GM23248 (cell line): ENCODE measurements at places on chromosomes 2 and 18. TPM values are rescaled to one million over a fixed set of nuclear protein-coding genes. Genes with fewer than 3 reads are reported as not detected.

GRCh38 chr2:74001781-74002504, 17.2 kb downstream of the TET3 start:
- no peak for DNase-seq

GRCh38 chr2:38438883-38439612, 62.0 kb upstream of the ATL2 start:
- no peak for DNase-seq

DNA sequence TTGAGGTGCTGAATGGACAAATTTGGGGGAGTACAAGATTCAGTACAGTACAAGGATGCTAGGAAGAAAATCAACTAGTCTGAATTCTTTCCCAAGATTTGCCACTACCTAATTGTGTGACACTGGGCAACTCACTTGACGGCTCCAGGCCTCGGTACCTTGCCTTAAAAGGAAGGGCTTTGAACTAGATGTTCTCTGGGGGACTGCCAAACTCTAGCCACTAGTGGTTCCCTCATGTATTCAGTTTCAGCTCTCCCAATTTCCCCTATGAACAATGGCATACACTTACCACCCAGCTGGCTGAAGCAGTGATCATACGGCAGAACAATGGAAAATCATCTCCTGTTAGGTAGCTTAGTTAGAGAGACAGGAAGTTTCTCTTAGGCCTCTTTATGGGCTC, 73.4 kb downstream of the VWC2L start:
- no peak for DNase-seq

The BCS1L gene
- polyA plus RNA-seq: 39.9 and 44.2 TPM in 2 replicates

The GLI2 gene
- polyA plus RNA-seq: 9.0 and 9.6 TPM in 2 replicates

GRCh38 chr2:240983996-240984498, 14.4 kb upstream of the SNED1 start:
- no peak for DNase-seq

DNA sequence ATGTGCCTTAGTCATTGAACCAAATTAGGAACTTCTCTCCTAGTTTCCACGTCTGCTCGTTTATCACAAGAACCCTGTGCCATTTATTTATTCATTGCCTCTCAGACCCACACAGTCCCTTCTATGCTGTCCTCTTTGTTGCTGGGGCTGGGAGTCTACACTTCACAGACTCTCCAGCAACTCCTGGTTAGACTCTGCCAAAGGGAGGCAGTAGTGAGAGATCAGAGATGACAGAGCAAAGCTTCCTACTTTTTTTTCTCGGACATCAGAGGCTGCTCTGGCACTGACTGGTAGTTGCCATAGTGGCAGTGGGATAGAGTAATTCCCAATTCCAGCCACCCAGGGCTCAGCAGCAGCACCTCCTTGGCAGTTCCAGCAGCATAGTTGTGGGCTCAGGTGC, 277.5 kb downstream of the BCL11A start:
- DNase-seq: no peak

- DNase-seq: peak; percentile 14
These were observed 321.6 kb upstream of the HS6ST1 start for GRCh38 chr2:128640166-128640844.

- peak; percentile 46 for DNase-seq
These were observed 74.3 kb downstream of the SNTG2 start for GRCh38 chr2:1024981-1025380.

- DNase-seq: peak; percentile 69
These were observed 60.1 kb downstream of the EMILIN2 start for GRCh38 chr18:2906704-2907549.

The XRCC5 gene
- 249 and 254 TPM in 2 replicates for polyA plus RNA-seq

The ALPP gene
- polyA plus RNA-seq: not detected in 2 replicates

GRCh38 chr18:44123743-44124142, 556.9 kb upstream of the SETBP1 start:
- no peak for DNase-seq

The ORC4 gene
- polyA plus RNA-seq: 39.1 and 42.7 TPM in 2 replicates

GRCh38 chr2:183253441-183254130, 129.3 kb downstream of the NUP35 start:
- DNase-seq: no peak

- DNase-seq: peak; percentile 78
These were observed 134.7 kb downstream of the EML6 start for GRCh38 chr2:54858021-54858681.

GRCh38 chr2:157838442-157839161, 37.5 kb downstream of the ACVR1 start:
- DNase-seq: peak; percentile 80

DNA sequence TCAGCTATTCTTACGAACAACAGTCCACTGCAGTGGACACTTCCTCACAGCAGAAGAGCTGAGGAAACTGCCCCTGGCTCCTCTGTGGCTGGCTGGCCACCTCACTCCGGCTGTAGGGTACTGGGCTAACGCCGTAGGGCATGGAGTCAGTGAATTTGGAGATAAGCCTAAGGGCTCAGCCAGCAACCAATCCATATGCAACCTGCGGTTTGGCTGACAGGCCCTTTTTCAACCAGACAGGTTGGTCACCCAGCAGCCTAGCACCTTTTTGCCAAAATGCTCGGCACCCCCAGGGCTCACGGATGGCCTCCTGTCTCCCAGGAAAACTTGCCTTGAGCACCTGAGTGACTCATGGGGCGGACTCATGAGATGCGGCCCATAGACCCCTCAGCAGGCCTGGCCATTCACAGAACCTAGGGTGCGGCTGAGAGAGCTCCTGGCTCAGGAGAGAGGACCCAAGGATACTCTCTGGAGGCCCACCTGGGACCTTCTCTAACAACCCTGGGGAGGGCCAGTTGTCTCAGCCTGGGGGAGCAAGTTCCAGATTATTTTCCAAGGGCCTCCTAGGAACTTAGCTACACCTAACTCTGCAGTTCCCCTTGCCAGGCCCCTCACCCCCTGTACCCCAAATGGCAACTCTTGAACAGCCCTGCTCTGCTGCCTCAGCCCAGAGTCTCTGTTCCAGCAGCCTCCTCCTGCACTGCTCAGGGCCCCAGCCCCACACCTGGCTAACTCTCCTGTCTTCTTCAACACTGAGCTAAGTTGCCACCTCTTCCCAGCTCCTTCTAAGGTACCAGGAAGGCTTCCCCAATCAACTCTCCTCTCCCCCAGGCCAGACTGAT, 252.1 kb downstream of the CYP26B1 start:
- DNase-seq: no peak

- DNase-seq: peak; percentile 98
These were observed 17.7 kb downstream of the EIF4E2 start for GRCh38 chr2:232568161-232568560.

DNA sequence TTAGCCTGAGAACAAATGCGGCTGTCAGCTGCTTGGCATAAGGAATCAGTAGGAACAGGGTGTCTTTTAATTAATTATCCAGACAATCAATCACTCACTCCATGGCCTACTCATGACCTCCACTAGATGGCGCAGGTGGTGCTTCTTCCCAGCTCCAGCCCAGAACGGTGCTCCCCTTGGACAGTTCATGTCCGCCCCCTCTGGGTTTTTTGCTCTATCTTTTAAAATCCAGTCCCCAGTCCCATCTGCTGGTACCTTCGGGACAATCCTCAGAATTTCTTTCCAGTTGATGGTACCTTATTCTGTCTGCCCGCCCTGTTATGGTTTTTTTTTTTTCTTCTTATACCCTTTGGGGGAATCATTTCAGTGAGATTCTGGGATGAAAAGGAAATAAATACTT, 99.8 kb downstream of the CACNB4 start:
- peak; percentile 68 for DNase-seq

The STEAP3 gene
- 31.3 and 33.8 TPM in 2 replicates for polyA plus RNA-seq

GRCh38 chr2:190355968-190356644, 12.7 kb downstream of the INPP1 start:
- no peak for DNase-seq

DNA sequence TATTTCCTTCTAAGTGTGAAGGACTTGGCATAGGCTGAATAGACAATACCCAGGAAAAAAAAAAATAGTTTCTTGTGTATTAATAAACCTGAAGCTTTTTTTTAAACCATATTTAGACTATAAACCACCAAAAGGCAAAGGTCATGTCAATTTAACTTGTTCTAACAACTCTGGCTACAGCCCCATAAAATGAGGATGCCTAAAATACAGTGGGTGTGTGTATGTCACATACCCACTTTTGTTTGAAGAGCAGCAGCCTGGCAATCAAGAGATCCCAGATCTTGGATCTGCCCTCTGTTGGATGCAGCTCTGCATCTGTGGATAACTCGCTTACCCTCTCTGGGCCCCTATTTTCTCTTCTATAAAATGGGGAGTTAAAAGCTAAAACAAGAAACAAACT, 65.4 kb downstream of the SATB2 start:
- no peak for DNase-seq

The CCDC178 gene
- not detected in 2 replicates for polyA plus RNA-seq

DNA sequence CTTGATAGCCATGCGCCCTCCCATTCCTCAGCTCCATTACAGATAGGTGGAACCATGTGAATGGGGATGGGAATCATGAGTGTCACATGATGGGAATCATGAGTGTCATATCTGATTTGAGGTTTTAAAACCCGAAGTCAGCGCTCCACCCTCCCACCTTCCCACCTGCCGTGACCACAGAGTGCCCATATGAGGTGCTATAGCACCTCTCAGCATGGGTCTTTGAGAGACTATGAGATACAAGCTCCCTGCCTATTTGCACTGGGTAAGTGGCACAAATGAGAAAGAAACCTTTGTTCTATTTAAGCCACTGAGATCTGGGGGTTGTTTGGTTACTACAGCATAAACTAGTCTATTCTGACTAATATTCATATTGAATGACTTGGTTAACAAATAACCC, 78.5 kb upstream of the PTPRM start:
- DNase-seq: no peak

The NYAP2 gene
- polyA plus RNA-seq: not detected in 2 replicates

The ATP6V1C2 gene
- 0.18 and 0.53 TPM in 2 replicates for polyA plus RNA-seq

DNA sequence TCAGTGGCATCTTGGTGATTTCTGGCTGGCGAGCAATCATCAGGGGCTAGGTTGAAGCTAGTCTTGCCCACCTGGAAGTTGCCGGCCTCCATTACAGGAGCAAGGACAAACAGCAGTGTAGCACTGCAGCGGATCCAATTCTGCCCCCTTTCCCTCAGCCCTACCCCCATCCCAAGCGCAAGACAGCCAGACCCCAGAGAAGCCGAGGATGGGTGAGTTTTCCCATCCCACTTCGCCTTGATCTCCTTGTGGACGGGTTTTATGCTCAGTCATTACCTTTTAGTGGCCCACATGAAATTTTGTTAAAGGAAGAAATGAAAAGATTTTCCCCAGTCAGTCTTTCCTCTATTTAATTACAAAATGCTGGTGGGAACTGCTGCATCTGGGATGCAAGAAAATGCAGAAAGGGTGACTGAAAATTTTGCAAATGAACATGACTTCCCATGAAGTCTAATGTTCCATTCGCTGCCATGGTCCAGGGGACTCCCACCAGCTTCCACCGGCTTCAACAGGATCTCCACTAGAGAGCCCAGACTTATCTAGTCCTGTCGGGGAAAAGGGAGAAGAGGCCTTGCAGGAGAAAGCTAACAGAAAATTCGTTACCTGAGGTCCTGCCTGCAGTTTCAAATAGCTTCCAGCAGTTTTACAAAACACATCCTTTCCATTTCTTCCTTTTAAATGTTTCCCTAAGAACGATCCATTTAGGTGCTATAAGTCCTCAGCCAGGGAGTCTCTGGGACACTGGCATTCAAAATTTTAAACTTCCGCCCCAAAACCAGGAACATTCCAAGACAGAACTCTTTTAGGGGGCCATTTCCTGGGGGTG, 1.9 kb upstream of the HOXD9 start:
- DNase-seq: no peak

DNA sequence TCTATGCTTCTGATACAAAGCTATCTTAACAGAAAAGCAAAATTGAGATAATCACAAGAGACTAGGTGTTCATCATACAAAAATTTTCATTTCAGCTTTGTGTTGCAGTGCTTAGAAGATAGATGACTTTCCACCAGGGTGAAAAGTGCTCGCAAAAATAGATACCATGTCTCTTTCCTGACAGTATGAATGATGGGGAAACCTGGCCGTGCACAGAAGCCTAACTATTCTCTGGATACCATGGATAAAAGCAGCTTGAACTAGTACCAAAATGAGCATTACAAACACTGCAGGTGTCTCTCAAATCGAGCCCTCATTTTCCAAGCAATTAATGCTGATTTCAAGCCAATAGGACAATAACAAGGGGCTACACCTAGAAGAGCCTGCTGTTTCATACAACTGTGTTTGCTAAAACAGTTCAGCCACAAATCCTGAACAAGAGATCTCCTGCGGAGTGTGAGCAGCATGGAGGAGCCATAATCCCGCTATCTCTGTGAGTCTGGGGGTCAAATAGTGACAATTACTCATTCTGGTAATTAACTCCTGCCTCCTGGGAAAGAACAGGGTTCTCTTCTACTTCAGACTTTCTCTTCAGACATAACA, 507.6 kb downstream of the PID1 start:
- no peak for DNase-seq

DNA sequence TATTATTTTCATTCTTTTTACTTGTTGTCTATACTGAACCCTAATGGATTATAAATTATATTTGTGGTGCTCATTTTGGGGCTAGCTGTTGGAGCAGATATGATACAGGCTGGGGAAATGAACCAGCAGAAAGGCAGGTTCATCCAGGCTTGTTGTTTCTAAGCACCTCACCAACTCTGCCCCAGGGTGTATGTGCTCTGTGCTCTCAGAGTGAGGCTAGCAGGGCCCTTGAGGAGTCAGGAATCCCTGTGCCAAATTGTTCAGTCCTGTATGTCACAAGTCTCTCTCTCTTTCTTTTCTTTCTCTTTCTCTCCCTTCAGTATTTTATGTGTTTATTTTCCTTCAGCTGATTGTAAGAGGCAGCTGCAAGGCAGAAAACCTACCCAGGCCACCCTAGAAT, 181.1 kb upstream of the DPP10 start:
- no peak for DNase-seq

- no peak for DNase-seq
These were observed 206.4 kb upstream of the SLC39A10 start for GRCh38 chr2:195450552-195451113.

- DNase-seq: peak; percentile 46
These were observed 334.0 kb downstream of the TRIB2 start for GRCh38 chr2:13050764-13051163.

- peak; percentile 44 for DNase-seq
These were observed 42.2 kb downstream of the SCN2A start for GRCh38 chr2:165281387-165281786.
